ENCODE measurements at places on chromosomes 5 and 9.

GRCh38 chr5:1641041-1641440 lies 117.3 kb upstream of the LPCAT1 start:
- DNase-seq, result no peak

DNA sequence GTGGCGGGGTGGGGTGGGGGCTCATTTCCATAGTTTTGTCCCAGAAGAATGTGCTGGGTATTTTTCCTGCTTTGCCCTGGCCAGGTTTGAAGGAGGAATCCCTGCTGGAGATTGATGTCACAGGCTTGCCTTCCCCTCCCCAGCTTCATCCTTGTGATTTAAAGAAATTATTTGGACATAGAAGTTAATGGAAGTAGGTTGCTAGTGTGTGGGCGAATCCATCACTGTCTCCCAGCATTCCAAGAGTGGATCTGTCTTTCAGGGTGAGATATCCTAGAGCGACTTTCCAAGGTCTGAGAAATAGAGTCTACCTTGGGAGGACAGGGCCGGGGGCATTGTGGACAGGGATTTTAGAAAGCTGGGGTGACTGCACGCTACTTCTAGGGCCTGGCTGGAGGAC lies 64.9 kb upstream of the HSPA9 start:
- DNase-seq, result no peak

DNA sequence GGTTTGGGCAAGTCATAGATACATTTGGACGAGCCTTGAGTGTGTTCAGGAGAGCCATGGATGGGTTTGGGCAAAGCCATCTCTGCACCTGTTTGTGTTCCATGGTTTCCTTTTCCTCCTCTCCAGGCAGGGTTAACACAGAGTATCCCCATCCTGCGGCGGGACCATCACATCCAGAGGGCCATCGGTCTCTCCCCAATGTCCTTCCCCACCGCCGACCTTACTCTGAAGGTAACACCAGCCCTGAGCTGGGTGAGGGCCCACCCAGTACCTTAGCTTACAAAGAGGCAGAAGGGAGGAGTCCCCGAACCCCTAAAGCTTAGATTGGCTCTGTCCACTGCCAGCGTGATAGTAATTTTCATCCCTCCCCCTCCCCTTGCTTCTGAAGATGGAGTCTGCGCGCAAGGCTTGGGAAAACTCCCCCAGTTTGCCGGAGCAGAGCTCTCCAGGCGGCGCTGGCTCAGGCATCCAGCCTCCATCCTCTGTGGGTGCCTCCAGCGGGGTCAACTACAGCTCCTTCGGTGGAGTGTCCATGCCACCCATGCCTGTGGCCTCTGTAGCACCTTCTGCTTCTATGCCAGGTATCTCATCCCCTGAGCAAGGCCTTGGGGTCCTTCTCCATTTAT lies 18.0 kb upstream of the POMT1 start:
- no peak for DNase-seq

DNA sequence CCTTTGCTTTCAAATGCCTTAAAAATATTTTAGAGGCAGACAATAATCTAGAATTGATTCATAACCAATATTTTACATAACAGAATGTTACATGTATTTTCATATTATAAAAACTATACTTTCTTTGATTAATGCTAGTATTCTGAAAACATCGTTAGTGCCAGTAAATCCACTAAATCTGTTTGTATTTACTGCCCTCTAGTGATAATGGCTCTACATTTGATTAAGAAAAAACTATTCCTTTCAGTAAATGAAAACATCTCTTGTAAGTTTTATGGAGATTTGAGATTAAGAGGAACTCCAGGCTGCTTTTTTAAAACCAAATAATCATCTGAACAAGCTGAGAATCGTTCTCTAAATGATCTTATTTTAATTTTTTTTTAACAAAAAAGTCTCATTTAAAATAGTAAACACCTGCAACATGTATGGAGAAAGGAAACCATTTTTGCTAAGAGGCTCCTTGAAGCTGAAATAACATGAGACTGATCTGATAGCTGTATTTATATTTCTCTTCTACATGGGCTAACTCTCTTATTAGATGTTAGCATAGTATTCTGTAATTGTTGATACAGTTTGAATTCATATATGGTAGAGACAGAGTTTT lies 424.7 kb downstream of the RAB3C start:
- DNase-seq, result no peak

GRCh38 chr5:174355995-174356394 lies 310.5 kb downstream of the NSG2 start:
- no peak for DNase-seq

GRCh38 chr9:81289622-81290021 lies 399.7 kb downstream of the TLE1 start:
- DNase-seq, result no peak

DNA sequence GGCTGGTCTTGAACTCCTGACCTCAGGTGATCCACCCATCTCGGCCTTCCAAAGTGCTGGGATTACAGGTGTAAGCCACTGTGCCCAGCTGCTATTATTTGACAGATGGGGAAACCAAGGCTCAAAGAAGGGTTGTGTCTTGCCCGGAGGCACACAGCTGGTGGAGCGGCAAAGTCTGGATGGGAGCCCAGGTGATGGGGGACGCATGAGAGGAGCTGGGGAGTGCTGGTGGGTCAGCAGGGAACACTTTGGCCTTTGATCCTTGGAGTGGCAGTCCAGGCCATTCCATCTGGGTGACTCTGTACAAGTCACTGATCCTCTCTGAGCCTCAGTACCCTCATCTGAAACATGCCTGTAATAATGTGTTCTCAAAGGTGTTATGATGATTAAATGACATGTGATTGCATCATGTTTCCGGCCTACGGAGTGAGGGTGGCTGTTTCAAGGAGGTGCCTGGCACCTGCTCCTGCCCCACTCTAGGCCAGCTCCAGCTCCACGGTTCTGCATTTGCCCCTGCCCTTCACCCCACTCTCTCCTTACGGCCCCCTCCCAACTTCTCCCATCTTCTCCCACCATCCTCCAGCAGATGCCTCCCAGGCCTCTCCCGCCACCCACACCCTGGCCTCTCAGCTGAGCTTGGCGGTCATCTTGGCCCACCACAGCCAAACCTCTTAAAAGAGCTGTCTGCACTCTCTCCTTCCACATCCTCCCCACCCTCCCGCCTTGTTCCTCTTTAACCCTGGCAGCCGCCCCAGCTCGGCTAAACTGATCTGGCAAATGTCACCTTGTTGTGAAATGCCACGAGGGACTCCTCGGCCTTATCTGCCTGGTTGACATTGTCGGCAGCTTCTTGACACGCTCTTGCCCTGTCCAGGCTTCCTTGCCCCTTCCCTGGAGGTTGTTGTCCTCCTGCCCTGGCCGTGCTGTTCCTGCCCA lies 5.5 kb upstream of the DBN1 start:
- peak; percentile 46 for DNase-seq

GRCh38 chr9:3916411-3916810 lies 383.5 kb downstream of the GLIS3 start:
- DNase-seq, result no peak

GRCh38 chr9:69452110-69452782 lies 127.2 kb downstream of the ENTREP1 start:
- no peak for DNase-seq

DNA sequence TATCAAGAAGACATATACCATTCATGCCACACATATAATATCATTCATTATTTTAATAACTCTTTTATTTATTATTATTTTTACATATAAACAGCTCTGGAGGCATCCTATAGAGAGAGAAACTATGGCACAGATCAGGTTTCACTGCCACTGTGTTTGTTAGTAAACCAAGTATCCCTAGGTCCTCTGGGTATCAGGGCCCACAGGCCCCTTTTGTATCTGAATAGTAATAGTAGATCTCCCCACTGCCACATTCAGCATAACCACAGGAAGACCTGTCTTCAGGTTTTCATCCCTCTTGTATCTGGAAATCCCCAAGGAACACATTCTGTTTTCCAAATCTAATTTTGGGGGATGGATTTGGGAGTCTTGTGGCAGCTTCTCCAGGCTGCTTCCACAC lies 94.0 kb downstream of the SPATA31D1 start:
- DNase-seq, result no peak

GRCh38 chr9:118000581-118000980 lies 296.4 kb downstream of the TLR4 start:
- no peak for DNase-seq

DNA sequence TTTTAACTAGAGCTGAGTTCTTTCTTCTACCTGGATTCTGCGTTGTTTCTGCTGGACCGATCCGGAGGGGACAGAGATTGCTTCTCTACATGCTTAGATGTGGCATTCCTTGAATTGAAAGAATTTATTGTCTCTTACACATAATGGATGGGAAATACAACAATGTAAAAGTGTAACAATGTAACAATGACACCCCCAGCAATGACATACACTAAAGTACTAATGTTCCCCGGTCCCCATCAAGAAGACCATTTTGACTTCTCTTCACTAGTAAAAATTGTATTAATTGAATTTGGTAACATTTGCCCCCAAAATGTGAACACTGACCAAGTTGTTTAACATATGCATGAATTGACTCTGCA lies 760.2 kb downstream of the TAF11L14 start:
- DNase-seq, result no peak

DNA sequence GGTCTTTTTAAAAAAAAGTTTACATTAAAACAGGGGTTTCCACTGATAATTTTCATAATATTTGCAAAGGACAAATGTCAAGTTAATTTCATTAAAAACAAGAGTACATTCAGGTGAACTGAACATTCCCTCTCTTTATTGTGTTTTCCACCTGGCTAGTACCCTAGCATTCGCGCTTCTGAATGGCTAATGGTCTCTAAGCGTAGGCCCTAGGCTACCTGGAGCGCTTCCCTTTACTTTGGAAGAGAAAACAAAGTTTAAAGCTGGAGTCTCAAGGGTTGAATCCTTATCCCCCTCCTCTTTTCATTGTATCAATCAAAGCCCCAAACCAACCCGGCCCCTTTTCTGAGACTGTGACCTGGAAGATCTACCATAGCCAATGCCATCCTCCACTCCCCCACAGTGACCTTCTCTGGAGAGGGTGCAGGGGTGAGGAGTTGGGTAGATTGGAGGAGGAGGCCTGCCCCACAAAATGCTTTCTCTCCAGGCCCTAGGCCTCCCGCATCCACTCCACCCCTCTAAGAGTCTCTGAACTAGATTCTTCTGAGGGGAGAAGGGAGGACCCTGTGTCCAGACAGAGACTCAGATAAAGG lies 73.3 kb upstream of the TBCA start:
- DNase-seq, result no peak

- DNase-seq, result no peak
Observed at GRCh38 chr9:31790720-31791119, 593.7 kb upstream of the ACO1 start.

GRCh38 chr9:93087971-93088655 lies 7.9 kb upstream of the CARD19 start:
- no peak for DNase-seq

GRCh38 chr5:173642895-173643481 lies 26.5 kb upstream of the BOD1 start:
- no peak for DNase-seq

- no peak for DNase-seq
Observed at GRCh38 chr5:179294131-179294780, 51.0 kb downstream of the ADAMTS2 start.

DNA sequence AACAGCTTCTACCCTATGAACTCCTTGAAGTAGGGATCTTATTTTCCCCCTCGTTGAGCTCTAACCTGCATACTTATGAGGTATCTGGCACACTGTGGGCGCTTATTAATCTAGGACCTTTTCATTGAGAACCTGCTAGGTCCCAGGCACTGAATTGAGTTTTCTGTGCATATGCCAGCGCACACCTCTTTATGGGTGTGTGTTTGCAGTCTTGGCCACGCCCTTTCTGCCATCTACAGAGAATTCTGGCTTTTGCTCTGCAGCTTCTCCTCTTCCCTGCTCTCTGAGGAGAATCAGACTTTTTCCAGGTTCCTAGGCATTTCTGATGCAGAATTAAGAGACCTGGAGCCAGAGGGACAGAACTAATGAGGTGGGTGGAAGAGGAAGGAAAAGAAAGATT lies 25.4 kb upstream of the SSBP2 start:
- DNase-seq, result no peak

DNA sequence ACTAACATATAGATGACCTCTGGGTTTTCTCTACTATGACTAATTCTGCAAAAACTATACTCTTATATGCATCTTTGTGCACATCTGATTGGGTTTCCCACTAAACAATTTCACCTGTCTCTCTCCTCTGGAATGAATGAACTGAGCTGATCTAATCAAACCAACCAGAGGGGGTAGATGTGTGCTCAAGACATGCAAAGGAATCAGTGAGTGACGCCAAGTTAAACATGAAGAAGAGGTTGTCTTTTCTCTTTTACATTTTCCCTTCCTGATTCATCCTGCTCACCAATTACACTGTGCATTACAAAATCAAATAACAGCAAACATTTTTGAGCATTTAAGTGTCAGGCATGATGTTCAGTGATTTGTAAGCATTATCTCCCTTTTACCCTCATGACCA lies 29.6 kb upstream of the GRXCR2 start:
- no peak for DNase-seq

DNA sequence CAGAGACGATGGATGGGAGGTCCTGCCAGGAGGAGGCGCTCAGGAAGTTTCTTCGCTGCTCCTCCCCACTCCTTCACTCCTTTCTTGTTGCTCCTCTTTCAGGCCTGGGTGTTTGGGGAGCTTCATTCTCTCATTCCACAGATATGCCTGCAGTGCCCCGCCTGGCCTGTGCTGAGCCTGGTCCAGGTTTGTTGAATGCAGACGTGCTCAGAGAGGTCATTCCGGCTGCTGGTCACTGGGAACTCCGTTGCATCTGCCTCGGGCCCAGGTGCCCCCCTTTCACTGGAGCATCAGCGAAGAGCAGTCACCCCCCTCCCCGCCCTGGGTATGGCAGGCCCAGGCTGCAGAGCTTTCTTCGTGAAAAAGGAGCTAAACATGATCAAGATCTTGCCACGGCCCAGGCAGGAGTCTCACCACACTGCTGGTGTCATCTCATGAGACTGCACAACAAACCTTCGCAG lies 15.5 kb downstream of the SURF6 start:
- no peak for DNase-seq

GRCh38 chr5:172347496-172348052 lies 64.0 kb upstream of the UBTD2 start:
- DNase-seq, result no peak

DNA sequence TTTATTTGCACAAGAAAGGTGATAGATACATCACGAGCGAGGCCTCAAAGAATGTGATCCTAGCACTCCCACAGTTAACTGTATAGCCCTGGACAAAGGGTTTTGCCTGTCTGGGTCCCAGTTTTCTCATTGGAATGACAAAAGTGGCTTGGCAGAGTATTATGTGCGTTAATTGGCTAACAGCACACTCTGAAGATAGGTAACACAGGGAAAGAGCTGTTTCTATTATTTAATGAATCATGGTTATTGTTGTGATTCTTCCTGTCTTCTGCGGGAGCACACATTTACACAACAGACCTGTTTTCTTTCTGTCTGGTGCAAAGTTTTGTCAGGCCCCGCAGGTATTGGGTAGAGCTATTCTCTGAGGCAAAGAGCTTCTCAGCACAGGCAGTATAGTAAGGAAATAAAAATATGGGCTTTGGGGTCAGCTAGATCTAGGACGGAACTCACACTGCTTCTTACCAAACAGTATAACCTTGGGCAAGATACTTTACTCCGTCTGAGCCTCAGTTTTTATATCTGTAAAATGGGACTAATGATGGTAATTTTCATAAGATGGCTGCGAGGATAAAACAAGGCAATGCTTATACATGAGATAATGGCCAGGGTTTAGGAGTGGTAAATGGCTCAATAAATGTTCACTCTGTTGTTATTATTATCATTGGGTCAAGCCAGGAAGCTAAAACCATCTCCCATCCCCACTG lies 78.9 kb downstream of the PLAC8L1 start:
- DNase-seq, result no peak
